Mesothelial cell of epicardium (in vitro differentiated cells): ENCODE measurements at places on chromosomes 6 and 20.

- DNase-seq: no peak
These were observed 13.6 kb upstream of the HLA-C start for GRCh38 chr6:31285486-31285885.

- no peak for DNase-seq
These were observed 9.9 kb upstream of the ULBP3 start for GRCh38 chr6:150078788-150079187.

GRCh38 chr20:56391596-56392131 is 351 bp downstream of the AURKA start:
- DNase-seq: no peak

DNA sequence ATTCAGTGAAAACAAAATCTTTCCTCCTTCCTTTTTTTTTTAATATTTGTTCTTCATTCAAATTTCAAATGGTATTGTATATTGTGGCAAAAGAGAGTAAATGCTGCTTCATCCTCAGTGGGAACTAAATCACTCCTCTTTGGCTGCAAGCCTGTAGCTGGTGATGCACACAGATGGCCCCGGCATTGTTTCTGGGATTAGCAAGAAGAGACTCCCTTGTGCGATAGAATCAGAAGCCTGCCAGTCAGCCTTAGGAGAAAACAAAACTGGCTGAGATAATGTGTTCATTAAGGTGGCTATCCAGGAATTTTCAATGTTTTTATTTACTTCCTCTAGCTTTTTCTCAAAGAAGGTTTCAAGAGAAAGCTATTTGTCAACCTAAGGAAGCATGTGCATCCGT is 20.7 kb upstream of the ELOVL2 start:
- DNase-seq: no peak

DNA sequence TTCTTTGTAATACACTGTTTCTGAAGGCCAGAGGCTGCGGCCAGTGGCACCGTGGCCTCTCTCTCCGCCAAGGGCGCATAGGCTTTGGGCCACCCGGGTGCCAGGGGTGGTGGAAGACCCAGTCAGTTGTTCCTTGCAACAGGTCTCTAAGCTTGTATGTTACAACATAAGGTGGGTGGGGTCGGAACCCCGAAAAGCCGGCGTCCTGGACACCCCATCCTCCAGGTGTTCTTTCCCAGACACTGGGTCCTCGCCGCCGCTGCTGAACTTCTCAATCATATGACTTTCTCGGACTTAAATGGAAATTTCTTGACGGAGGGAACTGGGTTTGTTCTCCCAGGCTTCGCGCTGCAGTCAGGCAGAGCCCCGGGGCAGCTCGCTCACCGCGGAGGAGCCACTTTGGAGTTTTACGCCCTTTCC is 983 bp upstream of the KCNQ5 start:
- DNase-seq: no peak

DNA sequence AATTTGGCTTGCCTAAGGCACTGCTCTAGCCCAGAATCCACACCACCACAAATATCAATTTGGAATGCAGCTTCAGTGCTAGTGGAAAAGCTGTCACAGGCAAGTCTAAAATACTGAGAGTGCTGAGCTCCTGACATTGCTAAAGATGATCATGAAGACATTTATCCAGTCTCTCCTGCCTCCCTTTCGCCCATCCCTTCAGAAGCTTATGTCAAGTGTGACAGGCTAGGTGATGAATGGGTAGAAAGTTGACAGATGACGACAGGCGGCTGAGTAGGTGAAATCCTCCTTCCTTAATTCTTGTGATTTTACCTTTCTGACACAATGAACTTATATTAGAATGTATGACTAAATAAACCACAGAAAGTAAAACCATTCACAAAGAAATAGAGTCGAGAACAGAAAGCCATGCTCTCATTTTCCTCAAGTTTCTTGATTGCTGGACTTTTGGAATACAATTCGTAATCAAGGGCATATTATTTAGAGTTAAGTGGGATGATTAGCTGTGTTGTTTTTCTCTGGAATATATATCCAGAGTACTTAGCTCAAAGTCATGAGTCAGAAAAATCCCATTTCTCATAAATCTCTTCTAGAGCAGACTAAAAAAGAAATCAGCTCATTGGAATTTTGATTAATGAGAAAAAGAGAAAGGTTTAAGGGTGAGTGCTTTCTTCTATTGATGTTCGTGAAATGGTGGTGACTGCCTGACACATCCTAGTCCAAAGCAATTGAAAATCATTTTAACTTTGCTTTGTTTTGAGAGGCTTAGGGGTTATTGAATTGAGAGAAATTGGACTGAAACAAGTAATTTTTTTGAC is 1228.2 kb upstream of the CITED2 start:
- no peak for DNase-seq

- peak; percentile 57 for DNase-seq
These were observed at the start of gene TGM2 for GRCh38 chr20:38165089-38165965. Gene TGM2 (minus strand): TSS chr20:38165270. CDS start chr20:38165198, 72 bp downstream.

DNA sequence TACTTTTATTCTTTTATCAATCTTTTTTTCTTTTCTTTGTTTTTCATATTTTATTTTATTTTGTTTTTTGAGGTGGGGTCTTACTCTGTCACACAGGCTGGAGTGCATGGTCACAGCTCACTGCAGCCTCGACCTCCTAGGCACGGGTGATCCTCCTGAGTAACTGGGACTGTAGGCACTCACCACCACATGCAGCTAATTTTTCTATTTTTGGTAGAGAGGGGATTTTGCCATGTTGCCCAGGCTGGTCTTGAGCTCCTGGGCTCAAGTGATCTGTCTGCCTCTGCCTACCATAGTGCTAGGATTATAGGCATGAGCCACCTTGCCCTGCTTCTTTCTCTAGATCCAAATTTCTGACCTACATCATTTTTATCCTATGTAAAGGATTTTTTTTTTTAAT is 153.2 kb downstream of the CDKAL1 start:
- no peak for DNase-seq

DNA sequence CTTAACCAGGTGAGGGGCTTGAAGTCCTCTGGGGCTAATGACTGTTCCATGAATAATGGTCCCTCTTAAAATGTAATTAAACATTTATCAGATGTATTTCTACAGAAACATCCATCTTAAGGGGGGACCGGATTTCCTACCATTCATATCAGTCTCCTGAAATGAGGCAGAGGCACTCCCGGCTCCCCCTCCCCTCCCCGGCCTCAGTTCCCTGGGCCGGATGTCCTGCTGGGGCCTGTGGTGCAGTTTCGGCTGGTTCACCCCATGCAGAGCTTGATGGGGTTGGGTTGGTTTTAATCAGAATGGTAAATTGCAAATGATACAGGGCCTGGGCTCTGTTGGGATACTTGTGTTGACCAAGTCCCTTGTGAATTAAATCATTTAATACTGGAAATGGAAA is 349.4 kb downstream of the PREX1 start:
- DNase-seq: no peak

- DNase-seq: no peak
These were observed 349.9 kb upstream of the FLRT3 start for GRCh38 chr20:14687313-14687712.
